ENCODE measurements at places on chromosomes 1 and 21.
A peak's percentile ranks its signal among the peaks of the same experiment; 100 is the strongest.

- DNase-seq = peak; percentile 29
Measured at GRCh38 chr1:162233066-162233465, 143.6 kb downstream of the SPATA46 start.

DNA sequence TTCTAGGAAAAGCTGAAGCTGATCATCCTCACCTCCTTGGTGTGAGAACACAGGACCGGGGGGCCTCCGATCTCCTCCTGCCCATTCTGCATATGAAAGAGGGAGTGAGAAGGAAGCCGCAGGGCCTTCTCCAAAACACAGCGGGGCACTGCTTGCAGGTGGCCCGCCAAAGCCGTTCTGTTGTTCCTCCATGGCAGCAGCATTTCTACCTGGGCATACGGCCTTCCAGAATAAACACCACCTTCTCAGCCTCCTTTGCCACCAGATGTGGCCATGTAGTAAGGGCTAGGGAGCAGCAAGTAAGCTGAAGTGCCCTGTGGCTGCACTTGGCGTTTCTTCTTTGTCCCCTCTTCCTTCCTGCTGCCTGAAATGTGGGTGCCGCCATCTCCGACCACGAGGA, 214.9 kb downstream of the TOMM20 start:
- DNase-seq = no peak

GRCh38 chr1:185155600-185156287, 1.0 kb downstream of the TRMT1L start:
- peak; percentile 50 for DNase-seq

GRCh38 chr1:172269644-172270043, 150.8 kb upstream of the C1orf105 start:
- peak; percentile 76 for DNase-seq

- no peak for DNase-seq
Measured at GRCh38 chr1:226609836-226610455, 61.4 kb downstream of the STUM start.

- no peak for DNase-seq
Measured at GRCh38 chr21:17709266-17709611, 96.5 kb upstream of the BTG3 start.

GRCh38 chr21:32514275-32515055, 70.9 kb downstream of the TCP10L start:
- no peak for DNase-seq

DNA sequence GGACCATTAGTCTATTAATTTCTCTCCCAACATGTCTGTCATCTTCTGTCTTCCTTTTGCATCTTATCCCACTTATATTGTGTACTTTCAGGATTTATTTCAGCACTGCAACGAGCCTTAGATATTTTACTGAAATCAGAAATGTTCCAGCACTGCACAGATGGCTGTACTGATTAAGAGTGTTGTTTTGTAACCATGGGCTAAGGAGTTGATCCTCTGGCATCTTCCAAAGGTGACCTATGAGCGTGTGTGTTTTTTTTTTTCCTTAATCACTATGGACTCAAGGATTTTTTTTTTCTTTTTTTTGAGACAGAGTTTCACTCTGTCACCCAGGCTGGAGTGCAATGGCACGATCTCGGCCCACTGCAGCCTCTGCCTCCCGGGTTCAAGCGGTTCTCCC, 7.1 kb upstream of the DDX59 start:
- DNase-seq = no peak

GRCh38 chr1:30145723-30146303, 577.6 kb downstream of the MATN1 start:
- no peak for DNase-seq

- no peak for DNase-seq
Measured at GRCh38 chr21:16071761-16072160, 342.0 kb downstream of the USP25 start.

DNA sequence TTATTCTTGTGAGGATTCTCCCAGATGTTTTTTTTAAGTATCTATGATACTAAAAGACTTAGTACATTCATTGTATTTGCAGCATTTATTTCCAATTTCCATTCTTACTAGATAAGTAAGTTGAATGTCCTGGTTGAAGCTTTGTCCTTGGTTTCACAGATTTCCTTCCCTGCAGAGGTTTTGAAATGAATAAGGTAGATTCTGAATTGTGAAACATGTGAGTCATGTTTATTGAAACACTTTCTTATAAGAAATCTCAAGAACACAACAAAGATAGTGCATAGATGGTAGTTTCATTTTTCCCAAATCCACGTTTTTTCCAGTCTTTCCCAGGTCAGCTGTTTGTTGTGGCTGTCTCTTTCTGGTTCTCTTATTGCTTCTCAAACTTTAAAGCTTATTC, 24.8 kb downstream of the GABPA start:
- DNase-seq = peak; percentile 34

DNA sequence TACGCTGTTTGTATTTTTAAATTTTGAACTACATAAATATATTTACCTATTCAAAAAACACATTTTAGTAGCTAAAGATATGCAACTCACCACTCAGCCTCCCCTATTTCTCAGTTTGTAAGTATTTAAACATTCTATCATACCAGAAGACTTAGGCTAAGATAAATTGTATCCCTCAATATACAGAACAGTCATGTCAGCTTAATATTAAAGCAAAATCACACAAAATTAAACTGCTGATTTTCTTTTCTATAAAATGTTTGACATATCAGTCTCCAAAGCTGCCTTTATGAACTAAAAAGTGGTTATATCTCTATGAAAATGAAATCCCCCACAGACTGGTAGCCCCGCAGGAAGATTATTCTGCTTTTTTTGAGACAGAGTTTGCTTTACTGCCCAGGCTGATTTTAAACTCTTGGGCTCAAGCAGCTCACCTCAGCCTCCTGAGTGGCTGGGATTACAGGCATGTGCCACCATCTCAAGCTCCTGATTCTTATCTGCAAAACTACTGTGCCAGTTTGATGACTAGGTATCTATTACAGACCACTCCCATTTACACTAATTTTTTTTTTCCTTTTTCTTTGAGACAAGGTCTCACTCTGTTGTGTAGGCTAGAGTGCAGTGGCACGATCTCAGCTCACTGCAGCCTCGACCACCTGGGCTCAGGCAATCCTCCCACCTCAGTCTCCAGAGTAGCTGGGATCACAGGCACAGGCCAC, 37.6 kb downstream of the NRDC start:
- DNase-seq = no peak

DNA sequence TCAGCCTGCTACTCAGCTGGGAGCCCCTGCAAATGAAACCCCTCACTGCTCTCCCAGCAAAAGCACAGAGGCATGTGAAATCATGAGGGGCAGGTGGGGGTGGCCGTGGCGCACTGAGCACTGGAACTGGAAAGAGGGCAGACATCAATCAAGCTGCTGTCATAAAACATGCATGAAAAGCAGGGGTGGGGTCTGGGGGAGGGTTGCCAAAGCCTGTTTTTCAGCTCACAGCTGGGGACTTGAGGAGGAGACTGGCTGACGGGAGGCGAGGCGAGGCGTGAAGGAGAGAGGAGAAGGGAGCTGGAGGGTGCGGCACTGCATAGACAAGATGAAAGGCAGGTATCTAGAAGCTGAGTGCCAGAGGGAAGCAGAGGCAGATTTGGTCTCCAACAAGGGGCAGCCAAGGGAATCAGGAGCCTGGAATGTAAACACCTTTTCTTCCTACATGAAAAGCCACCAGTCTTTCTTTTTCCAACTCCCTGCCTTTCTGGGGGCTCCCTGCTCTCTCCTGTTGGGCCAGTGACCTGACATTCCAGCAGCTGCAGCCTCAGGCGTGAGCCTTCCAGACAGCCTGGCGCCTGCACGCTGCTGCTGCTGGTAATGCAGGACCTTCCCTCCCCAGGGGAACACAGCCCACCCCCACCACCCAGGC, 87.0 kb downstream of the NMNAT2 start:
- peak; percentile 18 for DNase-seq

- DNase-seq = no peak
Measured at GRCh38 chr1:14184454-14184853, 414.0 kb upstream of the KAZN start.

DNA sequence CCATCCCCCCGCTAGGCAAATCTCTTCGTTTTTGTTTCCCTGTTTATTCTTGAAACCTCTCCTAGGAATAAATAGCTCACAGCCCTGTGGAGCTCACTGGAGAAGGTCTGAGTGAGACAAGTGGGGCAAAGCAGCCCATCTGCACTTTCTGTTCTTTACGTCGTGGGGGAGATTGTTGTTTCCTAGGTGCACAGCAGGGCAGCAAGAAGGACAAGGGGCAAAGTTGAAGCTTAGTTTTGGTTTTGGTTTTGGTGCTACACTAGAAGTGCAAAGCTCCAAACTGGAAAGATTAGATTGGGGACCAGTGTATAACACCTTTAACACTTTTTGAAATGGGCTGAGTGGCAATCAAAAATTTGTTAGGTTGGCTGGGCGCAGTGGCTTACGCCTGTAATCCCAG, 76.6 kb downstream of the GPR88 start:
- no peak for DNase-seq
